ENCODE measurements at places on chromosomes 2 and 18. TPM values are rescaled to one million over a fixed set of nuclear protein-coding genes. Genes with fewer than 3 reads are reported as not detected.

- no peak for DNase-seq
Measured at GRCh38 chr2:229901819-229902218, 20.0 kb downstream of the TRIP12 start.

- no peak for DNase-seq
Measured at GRCh38 chr2:227607941-227608340, 6.7 kb downstream of the SCYGR3 start.

DNA sequence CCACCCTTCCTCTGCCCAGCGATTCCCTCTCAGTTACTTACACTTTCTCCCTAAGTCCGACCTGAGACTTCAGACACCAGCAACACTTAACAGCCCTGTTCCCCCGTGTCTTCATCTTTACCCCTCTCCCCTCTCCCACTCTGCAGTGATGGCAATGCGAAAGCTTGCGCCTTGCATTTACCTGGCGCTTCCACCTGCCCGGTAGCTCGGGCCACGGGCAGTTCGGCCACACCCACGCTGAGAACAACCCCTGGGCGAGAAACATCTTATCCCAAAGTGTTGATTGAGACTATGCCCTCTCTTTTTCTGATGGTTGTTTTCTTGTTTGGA, 558 bp downstream of the DNAJC10 start:
- peak; percentile 24 for DNase-seq

- DNase-seq: no peak
Measured at GRCh38 chr2:62654423-62654791, 51.1 kb upstream of the EHBP1 start.

GRCh38 chr2:3956406-3956805, 253.0 kb downstream of the DCDC2C start:
- DNase-seq: no peak

- peak; percentile 3 for DNase-seq
Measured at GRCh38 chr2:28346587-28346986, 46.1 kb upstream of the FOSL2 start.

DNA sequence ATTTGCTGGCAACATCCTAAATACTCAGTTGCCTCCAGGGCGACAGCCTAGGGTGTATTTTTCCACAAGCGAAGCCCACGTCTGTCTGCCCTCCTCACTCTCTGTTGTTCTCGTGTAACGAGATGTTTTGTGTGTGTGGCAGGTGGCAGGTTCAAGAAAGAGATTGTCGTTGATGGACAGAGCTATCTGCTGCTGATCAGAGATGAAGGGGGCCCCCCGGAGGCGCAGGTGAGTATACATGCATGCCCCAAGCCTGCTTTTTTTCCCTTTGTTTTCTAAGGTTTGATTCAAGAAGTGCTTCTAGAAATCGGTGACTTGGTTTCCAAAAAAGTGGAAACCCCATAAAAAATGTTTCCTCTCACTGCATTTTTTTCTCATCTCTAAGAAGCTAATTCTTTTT, 247.0 kb downstream of the AGAP1 start:
- peak; percentile 19 for DNase-seq

- DNase-seq: no peak
Measured at GRCh38 chr2:241225545-241225944, 37.1 kb downstream of the ANO7 start.

DNA sequence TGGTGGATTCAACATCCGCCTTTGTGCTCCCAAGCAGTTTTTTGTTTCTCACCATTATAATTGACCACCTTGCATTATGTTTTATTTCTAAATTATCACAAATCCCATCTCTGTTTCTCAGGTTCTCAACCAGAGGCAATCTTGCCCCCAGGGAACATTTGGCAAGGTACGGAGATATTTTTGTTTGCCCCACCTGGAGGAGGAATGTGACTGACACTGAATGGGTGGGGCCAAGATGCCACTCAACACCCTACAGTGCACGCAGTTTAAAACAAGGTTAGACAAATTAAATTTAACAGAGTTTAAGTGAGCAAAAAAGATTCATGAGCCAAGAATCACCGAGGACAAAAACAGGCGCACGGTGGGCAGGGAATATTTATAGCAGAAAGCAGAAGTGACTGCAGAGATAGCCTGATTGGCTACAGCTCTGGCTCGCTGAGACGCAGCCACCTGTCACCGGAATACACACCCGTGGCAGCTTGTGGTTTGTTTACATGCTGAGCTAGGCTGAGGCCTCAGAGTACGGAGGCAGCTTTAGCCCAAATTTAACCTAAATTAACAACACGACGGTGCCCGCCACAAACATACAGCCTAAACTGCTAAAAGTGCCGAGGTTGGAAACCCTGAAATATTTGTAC, 150.0 kb upstream of the ALKAL2 start:
- DNase-seq: peak; percentile 74

ANKRD29 gene
- 0.21 TPM for total RNA-seq

GRCh38 chr2:66866331-66867062, 431.6 kb downstream of the MEIS1 start:
- DNase-seq: no peak

GRCh38 chr2:149465873-149466272, 121.7 kb downstream of the MMADHC start:
- no peak for DNase-seq

- no peak for DNase-seq
Measured at GRCh38 chr18:59577386-59577655, 119.9 kb downstream of the CCBE1 start.

- no peak for DNase-seq
Measured at GRCh38 chr2:152343426-152343825, 8.5 kb downstream of the FMNL2 start.

FMNL2 gene
- total RNA-seq: 3.0 TPM

PAIP2B gene
- 3.0 TPM for total RNA-seq

GRCh38 chr18:9417073-9417851, 58.1 kb upstream of the RALBP1 start:
- no peak for DNase-seq

- no peak for DNase-seq
Measured at GRCh38 chr2:237045449-237045848, 40.2 kb upstream of the COPS8 start.

- no peak for DNase-seq
Measured at GRCh38 chr2:70716951-70717350, 51.0 kb downstream of the ADD2 start.

CNNM4 gene
- total RNA-seq: 11.3 TPM

Data from activated CD4-positive, alpha-beta T cell treated with anti-CD3 and anti-CD28 coated beads for 36 hours (primary cell).